ENCODE measurements at places on chromosomes 12 and 14.

- DNase-seq: no peak
Observed at GRCh38 chr12:124452576-124453331, 114.7 kb downstream of the NCOR2 start.

DNA sequence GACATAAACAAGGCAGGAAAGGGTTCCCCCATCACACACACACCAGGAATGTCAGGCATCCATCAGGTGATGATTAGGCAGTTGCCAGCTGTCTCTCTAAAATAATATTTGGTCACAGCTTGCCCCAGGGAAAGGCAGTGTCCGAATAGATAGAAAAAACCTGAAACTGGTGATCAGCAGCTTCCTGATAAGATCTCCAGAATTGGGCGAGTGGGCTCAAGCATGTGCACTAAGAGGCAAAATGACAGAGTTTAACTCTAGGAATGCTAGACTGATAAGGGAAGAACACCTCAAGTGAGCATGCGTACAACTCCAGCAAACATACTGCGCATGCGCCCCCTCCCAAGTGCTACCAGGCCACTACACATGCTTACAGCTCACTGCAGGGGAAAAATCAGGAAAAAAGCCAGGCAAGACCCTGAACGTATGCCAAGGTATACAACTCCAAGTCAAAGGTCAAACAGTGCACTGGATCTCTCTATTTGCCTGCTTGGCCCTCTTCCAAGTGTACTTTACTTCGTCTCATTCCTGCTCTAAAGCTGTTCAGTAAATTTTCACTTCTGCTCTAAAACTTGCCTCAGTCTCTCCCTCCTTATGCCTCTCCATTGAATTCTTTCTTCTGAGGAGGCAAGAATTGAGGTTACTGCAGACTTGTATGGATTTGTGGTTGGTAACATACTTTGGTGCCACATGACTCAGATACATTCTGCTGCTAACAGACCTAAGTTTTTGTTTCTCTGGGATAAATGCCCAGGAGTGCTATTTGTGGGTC lies 73.5 kb upstream of the VASH1 start:
- DNase-seq: no peak

- no peak for DNase-seq
Observed at GRCh38 chr12:54858562-54858961, 4.2 kb downstream of the MUCL1 start.

DNA sequence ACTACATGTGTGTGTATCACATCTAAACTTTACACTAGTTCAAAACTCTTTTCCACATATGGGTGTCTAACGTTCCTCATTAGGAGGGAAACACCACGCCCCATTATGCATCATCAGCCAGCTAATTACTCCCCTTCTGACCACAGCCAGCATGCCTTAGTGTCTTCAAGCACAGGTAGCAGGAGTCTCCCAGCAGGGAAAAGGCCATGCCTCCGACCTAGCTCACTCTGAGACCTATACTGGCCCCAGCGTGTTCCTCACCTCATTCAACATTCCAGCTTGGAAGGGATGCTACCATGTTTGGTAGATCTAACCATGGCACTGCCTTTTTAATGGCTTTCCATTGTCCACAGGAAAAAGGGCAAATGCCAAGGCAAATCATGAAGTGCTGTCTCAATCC lies 66.1 kb upstream of the PRB2 start:
- no peak for DNase-seq

DNA sequence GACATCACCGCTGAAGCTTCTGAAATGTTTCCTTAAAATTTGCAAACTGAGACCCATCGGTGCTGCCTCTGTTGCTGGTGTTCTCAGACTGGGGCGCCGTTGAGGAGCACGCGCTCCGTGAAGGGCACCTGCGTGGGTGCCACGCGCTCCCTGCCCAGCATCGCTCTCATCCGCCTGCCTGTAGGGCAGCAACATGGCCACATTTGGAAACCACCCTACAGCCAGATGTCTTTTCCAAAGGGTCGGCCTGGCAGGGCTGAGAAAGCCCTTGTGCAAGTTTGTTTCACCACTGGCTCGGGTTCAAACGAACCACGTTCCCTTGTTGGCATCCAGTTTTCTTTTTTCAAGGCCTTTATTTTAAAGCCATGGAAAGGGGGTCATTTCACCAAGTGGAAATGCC lies 13.9 kb downstream of the ADGRD1 start:
- no peak for DNase-seq
